Stimulated activated CD4-positive, alpha-beta T cell treated with anti-CD3 and anti-CD28 coated beads, Interleukin-1b, Interleukin-23, amount 100 ng/mL, for 48 hours (primary cell): ENCODE measurements at places on chromosomes 6 and 20.

DNA sequence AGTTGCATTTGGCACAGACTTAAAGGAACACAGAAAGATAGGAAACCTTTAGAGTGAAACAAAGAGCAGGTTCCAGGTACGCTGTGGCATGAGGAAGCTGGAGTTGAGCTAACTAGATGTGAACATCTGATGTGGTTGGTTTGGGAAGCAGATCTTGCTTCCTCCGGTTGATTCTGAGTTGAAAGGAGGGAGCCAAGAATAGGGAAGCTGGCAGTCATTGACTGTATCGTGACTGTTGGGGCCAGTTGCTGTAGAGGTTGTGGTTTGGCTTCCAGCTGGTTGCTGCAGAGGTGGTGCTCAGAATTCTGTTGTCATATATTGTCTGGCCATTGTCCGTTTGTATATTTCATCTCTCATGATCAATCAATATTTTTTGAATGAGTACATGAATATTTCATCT, 325.9 kb downstream of the PLCB1 start:
- DNase-seq = no peak

DNA sequence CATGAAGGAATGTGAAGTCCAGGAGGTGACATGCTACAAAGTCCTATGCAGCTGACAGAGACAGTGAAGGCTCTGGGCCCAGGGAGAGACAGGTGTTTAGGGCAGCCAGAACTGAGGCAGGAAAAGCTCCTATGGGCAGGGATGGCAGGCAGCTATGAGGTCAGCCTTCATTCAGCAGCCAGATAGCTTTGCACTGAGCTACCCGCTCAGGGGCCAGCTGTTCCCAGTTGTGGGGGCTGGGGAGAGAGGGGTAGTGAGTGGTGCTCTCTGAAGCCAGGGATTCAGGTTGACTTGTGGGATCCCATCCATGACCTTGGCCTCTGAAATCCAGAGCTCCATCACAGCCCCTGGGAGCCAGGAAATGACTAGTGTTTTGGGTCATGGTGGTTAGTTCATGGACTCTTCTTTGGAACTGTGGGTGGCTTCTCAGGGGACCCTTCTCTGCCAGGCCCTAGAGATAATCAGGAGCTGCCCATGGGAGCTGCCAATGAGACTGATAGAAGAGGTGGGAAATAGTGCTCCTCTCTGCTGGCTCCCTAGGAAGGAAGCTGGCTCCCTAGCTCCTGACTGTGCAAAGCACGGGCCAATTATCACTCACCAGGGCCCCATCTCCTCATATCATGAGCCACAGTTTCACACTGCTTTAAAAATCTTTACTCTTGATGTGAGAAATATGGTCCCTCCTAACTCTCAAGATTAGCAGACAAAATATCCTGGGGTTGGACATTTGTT, 127.7 kb downstream of the VEGFA start:
- DNase-seq = no peak

- no peak for DNase-seq
These were observed 103.2 kb downstream of the FBXO5 start for GRCh38 chr6:152879681-152880080.

- no peak for DNase-seq
These were observed 44.7 kb upstream of the CCN2 start for GRCh38 chr6:131995917-131996316.

DNA sequence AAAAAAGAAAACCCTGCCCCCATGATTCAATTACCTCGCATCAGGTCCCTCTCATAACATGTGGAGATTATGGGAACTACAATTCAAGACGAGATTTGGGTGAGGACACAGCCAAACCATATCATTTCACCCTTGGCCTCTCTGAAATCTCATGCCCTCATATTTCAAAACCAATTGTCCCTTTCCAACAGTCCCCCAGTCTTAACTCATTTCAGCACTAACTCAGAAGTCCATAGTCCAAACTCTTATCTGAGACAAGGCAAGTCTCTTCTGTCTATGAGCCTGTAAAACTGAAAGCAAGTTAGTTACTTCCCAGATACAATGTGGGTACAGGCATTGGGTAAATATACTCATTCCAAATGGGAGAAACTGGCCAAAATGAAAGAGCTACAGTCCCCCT, 536.1 kb downstream of the MEI4 start:
- no peak for DNase-seq

- no peak for DNase-seq
These were observed 132.5 kb upstream of the PHACTR3 start for GRCh38 chr20:59471653-59472421.
